ENCODE measurements at places on chromosomes 13 and 19.
A peak's percentile ranks its signal among the peaks of the same experiment; 100 is the strongest.

- no peak for ATAC-seq
Measured at GRCh38 chr13:95756072-95756471, 79.1 kb downstream of the DNAJC3 start.

GRCh38 chr13:32588736-32589135 lies 2.5 kb downstream of the PDS5B start:
- no peak for ATAC-seq

- ATAC-seq = no peak
Measured at GRCh38 chr13:101925731-101926130, 473.3 kb downstream of the ITGBL1 start.

DNA sequence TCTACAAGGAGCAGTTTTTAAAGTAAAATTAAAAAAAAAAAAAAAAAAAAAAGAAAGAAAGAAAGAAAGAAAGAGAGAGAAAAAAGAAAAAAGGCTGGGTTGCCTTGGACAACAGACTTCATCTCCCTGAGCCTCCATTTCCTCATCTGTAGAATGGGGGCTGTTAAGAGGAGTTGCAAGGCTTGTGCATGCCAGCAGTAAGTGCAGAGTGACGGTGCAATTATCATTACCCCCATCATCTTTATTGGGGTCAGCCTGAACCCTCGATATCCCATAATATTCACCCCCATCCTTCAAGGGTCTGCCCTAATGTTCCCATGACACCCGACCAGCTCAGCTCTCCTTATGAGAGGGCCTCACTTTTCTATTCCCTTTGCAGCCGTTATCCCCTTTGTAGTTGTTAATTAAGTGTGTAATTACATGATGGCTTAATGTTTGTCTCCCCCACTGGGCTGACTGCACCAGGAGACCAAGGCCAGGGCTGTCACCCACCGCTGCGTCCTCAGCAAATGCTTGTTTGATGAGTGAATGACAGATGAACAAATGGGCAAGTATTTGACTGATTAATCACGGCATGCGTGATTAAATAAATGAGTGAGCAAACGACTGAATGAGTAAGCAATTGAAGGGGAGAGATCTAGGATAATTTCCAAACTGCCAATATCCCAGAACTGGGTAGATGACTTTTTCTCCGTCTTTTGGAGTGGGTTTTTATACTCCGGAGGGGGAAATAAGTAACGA lies 10.1 kb downstream of the FOSB start:
- peak; percentile 2 for ATAC-seq

DNA sequence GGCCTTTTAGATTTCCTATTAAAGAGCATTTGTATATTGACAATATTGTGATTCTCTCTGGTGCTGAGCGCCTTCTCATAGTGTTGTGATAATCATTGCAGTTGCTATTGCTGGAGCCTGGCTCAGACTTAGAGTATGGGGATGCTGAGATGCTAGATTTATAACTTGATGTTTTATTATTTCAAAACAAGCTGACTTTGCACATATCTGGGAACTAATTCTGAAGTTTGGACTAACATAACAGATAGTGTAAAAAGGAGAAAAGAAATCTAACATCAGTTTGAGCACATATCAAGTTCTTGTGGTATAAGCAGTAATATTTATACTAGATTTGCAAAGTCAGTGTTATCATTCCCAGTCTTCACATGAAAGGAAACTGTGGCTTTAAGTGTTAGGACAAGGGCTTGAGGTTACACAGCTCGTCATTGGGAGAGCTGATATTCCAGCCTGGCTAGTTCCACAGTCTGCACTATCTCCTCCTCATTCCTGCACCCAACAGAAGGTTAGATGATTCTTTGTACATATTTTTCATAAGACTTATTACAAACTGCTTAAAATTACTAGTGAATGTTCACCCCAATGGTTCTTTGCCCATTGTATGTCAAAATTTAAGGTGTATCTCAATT lies 279.8 kb downstream of the MTUS2 start:
- no peak for ATAC-seq

- ATAC-seq = no peak
Measured at GRCh38 chr13:51999510-51999911, 11.7 kb downstream of the ATP7B start.

DNA sequence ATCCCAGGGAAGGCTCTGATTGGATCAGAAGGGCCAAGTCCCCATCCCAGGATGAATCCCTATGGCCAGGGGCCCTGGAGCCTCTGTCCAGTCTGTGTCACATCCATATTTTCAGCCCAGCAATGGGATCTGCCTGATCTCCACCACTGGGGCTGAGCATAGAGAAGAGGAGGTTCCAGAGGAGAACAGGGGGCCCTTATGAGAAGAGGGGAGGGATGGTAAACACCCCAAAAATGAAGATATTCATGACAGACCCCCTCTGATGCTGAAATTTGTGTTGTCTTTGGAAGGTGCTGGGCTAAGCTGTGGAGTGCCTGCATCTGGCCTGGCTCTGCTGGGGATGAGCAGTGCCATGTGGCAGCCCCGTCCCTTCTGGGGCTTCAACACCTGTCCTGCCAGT lies 14.5 kb downstream of the KLHL26 start:
- ATAC-seq = no peak

GRCh38 chr19:50300814-50301606 lies 28.2 kb downstream of the KCNC3 start:
- peak; percentile 97 for ATAC-seq

DNA sequence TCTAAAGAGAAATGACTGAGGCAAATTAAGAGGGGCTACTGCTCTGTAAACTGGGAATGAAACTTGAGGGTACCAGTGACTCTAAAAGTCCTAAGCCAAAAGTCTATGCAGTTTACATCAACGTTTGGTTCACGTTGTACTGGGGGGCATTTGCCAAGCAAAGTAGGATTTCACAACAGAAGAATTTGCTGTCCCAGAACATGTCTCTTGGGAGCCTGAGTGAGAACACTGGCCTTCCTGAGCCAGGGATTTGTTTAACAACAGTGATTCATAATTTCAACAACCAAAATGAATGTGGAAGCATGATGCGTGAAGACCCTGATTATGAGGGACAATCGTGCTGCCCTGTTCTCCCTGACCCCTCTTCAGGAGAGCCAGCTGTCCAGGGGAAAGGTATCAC lies 178.0 kb downstream of the OXGR1 start:
- no peak for ATAC-seq

DNA sequence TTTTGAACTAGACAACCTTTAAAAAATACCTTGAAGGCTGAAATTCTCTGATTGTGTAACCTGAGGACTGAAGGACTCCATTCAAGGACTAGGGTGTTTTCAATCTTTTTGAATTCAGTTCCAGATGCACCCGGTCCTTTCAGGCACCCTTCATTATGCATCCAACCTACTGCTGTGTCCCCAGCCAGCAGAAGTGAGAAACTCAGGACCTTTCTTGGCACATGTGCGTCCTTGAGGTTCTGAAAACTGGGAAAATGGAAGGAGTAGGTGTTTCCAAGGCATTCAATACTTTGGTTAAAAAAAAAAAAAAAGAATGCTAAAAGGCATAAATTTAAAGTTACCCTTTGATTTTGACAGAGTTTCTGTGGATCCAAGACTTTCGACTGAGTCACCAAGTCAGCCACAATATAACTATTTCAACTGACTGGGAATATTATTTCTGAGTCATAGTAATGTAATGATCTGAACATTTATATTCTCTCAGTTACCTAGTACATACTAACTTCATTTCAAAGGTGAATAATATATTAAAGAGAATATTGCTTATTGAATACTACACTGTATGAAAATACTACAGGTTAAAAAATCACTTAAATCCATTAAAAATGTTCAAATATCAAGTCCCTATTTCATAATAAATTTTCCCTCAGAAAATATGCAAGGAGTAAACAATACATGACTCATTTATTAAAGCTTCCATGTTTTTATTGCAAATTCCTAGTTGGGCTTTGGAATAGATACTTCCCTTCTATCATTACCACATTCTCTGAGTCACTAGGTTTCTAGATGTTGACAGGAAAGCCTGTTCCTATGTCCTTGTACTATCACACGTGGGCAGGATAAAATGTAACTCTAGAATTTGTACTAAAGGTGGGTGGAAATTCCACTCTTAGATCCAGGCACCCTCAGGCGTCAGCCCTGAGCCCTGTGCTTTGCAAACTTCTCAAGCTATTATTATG lies 2.4 kb upstream of the ITGBL1 start:
- no peak for ATAC-seq

GRCh38 chr19:7685546-7686445 lies 5.2 kb downstream of the TRAPPC5 start:
- no peak for ATAC-seq

DNA sequence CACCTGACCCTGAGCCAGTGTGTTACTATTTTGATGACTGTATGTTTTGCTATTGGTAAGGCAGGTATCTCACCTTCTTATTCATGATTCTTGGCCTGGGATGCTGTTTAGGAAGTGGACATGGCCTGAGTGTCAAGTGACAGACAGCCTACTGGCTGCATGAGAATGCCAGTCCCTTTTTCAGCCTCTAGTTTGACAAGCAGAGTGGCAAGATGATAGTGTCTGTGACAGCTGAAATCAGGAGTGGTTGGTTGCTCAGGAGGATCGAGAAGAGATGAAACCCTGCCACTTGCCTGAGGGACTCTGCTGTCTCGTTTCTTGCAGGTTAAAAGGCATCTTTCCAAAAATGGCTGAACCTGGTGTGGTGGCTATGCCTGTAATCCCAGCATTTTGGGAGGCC lies 7.1 kb upstream of the ELOF1 start:
- no peak for ATAC-seq

- ATAC-seq = no peak
Measured at GRCh38 chr19:20964798-20965197, 41.7 kb downstream of the ZNF85 start.

- no peak for ATAC-seq
Measured at GRCh38 chr19:34589730-34590129, 87.2 kb downstream of the SCGB2B2 start.

- ATAC-seq = no peak
Measured at GRCh38 chr13:72737033-72737432, 9.3 kb downstream of the BORA start.

DNA sequence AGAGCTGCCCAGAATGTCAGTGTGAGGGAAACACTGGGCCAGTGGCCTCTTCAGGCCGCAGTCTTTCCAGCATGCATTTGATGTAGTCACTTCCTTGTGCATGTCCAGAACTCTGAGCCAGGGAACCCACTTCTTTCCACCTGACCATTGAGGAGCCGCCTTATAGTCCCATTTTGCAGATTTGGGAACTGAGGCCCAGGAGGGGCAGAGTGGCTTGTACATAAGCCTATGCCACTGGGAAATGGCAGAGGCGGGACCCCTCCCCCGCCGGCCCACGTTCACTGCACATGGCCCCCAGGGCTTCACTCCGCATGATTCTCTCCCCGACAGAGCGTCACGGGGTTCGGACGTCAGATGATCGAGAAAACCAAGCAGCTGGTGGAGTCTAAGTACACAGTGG lies 5.6 kb upstream of the SPIB start:
- no peak for ATAC-seq

DNA sequence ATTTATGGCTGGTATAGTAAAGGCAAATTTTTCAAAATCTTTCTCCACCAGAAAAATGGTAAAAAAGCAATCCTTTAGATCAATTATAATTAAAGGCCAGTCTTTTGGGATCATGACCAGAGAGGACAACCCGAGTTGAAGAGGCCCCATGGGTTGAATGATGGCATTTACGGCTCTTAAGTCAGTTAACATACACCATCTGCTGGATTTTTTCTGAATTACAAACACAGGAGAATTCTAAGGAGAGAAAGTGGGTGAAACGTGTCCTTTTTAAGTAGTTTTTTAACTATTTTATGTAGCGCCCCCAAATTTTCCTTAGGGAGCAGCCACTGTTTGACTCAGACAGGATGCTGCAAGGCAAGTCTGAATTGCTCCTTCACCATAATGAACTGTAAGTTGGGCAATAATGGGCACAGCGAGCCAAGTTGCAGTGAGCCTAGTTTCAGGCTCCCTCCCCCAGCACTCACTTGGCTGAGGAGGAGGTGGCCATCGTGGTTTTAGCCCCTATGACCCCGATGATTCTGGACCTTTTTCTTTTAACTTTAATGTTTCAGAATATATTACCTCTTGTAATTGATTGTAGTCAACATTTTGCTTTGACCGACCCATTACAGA lies 13.6 kb upstream of the ZNF611 start:
- ATAC-seq = no peak

DNA sequence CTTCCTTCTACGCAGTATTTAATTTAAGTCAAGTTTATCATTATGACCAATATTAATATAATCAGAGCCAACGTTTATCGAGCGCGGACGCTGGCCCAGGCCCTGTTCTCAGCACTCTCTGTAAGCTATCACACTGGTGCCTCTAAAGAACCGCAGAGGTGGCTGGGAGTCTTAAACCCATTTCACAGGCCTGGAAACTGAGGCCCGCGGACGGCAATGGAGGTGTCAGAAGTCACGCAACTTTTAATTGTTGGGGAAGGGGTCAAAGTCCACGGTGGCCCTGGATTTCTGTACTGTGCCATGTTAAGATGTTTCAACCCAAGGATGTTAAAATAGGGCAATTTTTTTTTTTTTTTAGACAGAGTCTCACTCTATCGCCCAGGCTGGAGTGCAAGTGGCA lies 8.8 kb downstream of the PTPRS start:
- no peak for ATAC-seq

DNA sequence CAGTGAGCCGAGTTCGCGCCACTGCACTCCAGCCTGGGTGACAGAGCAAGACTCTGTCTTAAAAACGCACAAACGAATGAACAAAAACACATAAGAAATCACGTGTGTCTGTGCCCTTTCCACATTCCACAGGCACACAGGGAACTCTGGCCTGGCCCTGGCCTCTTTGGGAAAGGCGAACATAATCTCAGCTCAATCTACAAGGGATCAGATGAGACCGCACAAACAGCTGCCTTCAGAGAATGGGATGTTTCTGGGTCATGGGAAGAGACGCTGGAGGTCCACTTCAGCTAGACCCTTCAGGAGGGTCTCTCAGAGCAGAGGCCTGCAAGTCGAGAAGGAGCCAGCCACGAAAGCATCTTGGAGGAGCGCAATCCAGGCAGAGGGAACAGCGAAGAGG lies 6.3 kb upstream of the CRTC1 start:
- ATAC-seq = no peak

DNA sequence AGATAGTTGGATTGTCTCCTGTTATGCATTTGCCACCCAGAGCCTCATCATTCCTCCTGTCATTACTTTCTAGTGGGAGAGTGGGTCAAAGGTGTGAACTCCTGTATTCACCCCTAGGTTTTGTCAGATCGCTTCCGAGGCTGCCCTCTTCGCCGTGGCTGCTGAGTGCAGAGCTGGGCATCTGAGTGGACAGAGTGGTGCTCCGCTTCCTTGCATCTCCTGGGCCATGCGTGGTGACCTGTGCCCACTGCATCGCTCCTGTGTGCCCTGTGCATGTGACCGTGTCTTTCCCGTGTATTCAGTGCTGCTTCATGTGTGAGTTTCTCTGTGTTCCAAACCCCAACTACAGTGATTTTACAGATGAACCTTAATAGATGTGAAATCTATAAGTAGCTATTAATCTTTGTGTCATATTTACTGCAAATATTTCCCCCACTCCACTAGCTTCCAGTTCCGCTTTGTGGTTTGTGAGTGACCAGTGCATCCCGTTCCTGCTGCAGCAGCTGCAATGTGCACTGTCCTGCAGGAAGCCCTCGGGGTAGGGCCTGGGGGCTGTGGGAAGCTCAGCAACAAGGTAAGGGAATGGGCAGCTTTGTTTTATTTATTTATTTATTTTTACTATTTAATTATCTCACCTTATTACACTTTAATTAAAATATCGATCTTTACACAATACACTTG lies 53.1 kb downstream of the C13orf46 start:
- ATAC-seq = no peak

- ATAC-seq = no peak
Measured at GRCh38 chr13:28316836-28317235, 178.1 kb downstream of the FLT1 start.
